ENCODE measurements at places on chromosomes 6 and 20.
A peak's percentile ranks its signal among the peaks of the same experiment; 100 is the strongest.

DNA sequence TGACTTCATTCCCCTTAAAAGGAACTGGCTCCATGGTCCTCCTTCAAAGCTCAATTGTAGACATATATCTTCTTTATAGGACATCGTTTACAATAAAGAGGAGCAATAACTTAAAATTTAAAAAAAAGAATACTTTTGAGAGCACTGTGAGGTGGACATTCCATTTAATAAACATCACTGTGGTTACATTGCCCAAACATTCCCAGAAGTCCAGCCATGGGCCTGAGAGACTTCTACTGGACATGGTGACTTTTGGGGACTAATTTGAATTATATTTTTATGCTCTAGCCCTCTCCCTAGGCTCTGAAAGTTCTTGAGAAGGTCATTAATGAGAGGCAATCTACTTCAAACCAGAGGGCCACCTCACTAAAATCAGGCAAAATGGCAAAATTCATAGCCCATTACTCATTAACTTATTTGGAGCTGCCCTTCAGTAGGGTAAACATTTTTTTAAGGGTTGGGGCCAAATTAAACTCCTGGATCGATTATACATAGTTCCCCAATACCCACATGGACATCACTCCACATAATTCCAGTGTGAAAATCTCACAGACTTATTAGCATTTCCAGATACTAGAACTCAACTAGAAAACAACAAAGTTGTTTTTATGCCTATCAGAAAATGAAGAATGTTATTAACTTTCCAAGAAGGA lies 17.1 kb downstream of the ISM1 start:
- DNase-seq, result no peak

DNA sequence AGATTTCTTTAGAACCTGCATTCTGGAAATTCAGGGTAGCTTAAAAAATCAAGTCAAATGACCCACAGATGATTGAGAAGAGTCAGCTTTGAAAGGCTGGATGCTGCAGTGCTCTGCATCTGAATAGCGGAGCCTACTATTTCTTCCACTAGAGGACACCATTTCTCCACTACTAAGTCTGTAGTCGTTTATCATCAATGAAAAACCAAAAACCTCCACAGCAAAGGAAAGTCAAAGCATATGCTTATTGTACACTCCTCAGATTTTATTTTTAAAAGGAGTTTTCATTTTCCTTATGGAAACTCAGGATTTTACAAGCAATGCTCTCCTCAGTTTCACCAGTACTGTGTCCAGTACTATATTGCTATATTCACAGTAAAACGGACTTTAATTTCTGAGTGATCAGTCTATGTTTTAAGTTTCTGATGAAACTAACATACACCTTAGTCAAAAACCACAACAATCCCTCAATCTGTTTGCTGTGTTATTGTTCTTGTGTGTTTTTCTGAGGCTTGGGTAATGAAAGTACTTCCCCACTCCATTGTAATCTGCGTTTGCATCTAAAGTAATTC lies 50.5 kb upstream of the ENPP5 start:
- no peak for DNase-seq

DNA sequence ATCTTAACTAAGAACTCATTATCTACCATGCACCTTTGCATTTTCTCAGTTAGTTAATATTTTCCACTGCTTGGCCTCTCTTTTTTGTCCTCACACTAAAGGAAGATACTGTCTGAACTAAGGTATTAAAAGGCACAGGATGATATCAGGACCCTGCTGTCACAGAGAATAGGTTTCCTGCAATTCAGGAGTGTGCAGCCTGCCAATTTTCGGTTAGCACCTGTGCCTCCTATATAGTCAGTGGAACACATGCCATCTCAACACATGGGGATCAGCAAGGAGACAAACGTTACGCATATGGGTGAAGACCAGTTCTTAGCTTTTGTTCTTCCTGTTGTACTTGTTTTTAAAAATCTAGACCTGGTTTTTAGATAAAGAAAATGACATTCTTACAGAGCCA lies 71.0 kb downstream of the FUT9 start:
- no peak for DNase-seq

DNA sequence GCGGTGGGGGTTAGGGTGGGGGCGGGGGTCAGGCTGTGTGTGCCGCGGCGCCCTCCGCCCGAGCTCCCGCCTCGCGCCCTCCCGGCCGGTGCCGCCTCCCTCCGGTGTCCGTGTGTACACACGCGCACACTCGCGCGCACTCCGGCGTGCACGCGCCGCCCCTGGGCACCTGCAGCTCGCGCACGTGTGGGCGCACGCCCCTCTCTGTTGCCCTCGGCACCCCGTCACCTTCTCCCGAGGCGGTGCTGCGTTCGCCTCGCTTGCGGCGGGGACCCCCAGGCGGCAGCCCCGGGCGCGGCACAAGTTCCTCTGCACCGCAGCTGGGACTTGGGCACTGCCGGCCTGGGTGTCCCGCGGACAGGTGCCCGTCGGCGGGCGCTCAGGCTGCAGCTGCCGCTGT lies 525 bp downstream of the MACROD2 start:
- peak; percentile 81 for DNase-seq

- DNase-seq, result no peak
Measured at GRCh38 chr20:2729791-2730190, 37.2 kb downstream of the EBF4 start.

- peak; percentile 61 for DNase-seq
Measured at GRCh38 chr20:32536851-32537656, 48.1 kb downstream of the NOL4L start.

- DNase-seq, result no peak
Measured at GRCh38 chr6:66995669-66996068, 1288.6 kb upstream of the EYS start.

- no peak for DNase-seq
Measured at GRCh38 chr20:35942243-35942642, 12.1 kb downstream of the SCAND1 start.

DNA sequence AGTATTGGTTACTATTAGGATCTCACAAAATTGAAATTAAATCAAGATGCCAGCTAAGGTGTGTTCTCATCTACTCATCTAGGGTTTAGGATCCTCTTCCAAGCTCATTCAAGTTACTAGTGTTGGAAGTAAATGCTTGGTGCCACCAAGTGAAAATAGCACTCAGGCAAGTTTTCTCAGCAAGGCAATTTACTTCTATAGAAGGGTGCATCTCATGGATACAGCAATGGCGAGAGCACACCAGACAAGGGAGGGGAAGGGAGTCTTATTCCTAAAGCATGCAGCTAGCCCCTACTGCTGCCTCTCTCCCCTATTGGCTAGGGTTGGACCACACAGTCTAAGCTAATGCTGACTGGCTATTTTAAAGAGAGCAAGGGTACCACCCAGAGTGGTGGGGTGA lies 23.0 kb upstream of the FAM8A1 start:
- no peak for DNase-seq

DNA sequence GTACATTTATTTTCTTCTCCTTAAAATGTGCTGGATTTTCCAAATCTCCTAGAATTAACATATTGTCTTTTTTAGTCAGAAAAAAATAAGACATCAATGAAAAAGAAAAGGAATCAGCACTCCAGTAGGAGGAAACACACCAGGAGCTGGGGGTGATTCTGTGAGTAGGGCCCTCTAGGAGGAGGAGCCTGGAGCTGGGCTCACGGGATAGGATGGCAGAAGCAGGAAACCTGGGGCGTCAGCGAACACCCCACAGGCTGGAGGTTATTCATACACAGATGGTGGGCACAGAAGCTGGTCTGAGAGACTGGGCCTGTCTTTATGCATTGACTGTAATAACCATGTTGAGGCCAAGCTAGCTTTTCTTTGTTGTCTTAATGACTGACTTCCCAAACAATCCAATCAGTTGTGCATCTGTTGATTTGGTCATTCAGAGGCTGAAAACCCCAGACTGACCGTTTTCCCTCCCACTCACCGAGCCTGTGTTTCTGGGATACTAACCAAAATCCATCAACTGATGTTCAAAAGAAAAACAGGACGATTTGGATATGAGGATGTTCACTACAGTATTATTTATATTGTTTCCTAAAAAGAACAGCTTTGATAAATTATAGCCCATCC lies 53.1 kb downstream of the CPNE5 start:
- DNase-seq, result no peak
